ENCODE measurements at places on chromosomes 7 and 10.

- DNase-seq = no peak
These were observed 712.1 kb upstream of the NRP1 start for GRCh38 chr10:34046506-34047034.

DNA sequence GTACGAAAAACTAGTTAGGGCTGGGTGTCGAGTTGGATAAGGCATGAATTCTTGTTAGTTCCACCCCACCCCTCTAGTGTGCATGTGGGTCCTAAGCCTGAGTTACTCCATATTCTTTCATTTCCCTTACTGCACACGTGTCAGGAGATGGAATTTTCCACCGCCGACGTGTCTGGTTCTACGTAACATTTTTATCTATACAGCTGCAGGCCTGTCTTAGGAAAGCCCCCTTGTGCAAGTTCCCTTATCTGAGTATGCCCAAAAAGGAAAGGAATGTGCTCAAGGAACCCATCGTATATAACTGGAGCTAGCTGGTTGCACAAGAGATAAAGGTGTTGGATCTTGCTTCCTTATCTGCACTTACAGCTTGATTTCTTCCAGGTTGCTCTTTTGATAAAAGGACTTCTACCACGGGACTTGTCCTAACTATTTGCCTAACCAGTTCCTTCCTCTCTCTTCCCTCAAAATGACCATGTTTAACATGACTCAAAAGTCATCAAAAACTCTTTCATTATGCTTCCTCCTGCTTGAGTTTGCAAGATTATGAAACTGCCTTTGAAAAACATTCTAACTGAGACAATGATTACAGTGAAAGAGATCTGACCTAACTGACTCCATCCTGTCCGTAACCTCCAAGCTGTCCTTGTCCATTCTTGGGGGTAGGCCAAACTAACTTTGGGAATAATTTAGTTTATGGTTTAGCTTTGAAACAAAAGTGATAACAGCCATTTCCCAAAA is 181.4 kb downstream of the AKR1D1 start:
- no peak for DNase-seq

DNA sequence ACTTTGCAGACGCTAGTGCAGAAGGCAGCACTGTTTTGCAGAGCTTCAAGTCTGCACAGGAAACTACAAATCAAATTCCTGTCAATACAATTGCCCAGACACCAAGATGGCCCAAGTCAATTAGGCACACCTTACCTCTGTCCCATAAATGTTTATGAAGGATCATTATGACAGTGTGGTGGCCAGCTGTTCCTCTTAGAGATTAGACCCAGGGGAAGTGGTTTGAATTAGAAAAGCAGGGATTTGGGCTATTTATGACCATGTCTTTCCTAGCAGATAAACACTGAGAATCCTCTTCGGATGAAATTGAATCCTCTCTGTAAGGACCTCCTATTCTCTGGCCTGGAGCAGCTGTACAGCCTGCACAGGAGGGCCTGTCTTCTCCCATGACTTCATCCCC is 9.9 kb upstream of the NEUROG3 start:
- no peak for DNase-seq

- no peak for DNase-seq
These were observed 78.3 kb downstream of the ST8SIA6 start for GRCh38 chr10:17375936-17376584.

DNA sequence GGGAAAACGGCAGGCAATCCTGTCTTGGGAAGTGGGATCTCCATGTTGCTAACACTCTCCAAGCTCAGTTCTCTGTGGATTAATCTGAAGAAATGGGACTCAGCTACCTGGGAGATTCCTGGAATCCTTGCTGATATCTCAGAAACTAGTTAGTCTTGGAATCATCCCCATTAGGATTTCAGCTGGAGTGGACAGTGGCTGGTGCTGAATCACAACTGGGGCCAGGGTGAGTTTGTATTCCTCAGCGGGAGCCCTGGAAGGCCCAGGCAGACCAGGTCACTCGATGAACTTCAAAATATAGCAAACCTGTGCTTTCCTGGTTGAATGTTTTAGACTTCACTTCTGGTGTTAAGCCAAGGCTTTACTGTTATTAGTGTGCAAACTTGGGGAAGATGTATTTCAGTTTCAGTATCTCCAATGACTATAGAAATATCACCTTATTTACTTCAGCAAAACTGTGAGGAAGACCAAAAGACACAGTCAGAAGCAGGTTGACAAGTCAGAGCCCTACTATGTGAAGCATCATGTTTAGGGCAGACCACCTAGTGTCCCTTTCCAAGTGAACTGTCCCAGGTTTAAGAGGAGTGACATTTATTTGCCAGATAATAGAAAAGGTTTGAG is 126.1 kb downstream of the AOAH start:
- no peak for DNase-seq

DNA sequence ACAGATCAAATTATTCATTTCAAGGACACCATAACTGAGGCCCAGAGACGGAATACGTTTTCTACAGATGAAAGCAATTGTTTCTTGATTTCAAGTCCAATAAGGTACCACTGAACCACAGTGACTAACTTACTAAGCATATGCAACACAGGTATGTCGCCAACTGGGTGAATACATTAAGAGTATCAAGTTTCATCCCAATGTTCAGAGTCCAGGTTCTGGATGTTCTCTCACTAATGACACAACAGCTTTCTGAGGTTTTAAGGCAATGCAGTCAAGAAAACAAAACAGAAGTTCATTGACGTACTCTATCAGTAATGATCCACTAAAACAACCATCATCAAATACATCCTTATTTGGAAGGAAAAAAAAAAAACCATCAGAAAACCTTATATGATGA is 35.8 kb downstream of the NSUN6 start:
- DNase-seq = no peak

- no peak for DNase-seq
These were observed 197.3 kb upstream of the PPP2R2D start for GRCh38 chr10:131703541-131703940.

GRCh38 chr10:90318659-90319058 is 539.2 kb downstream of the HTR7 start:
- no peak for DNase-seq

GRCh38 chr7:149161241-149161848 is 14.1 kb downstream of the ZNF398 start:
- DNase-seq = no peak

- DNase-seq = no peak
These were observed 40.2 kb downstream of the SND1 start for GRCh38 chr7:127692200-127692599.

DNA sequence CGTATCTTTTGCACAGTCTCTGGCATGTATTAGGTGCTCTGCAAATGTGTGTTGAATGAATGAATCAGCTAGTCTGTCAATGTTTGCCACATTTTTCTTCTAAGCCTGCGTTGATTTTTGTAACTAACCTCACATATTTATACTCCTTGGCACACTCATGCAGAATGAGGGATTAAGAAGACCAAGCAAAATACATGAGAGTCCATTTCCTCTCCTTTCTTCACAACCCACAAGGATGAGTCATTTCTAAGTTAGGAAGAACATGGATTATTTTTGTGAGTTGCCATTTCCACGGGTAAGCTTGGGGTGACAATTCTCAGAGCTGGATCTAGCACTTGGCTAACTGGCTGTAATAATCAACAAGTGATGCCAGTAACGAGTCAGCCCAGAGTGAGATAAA is 158.8 kb downstream of the TWIST1 start:
- no peak for DNase-seq

DNA sequence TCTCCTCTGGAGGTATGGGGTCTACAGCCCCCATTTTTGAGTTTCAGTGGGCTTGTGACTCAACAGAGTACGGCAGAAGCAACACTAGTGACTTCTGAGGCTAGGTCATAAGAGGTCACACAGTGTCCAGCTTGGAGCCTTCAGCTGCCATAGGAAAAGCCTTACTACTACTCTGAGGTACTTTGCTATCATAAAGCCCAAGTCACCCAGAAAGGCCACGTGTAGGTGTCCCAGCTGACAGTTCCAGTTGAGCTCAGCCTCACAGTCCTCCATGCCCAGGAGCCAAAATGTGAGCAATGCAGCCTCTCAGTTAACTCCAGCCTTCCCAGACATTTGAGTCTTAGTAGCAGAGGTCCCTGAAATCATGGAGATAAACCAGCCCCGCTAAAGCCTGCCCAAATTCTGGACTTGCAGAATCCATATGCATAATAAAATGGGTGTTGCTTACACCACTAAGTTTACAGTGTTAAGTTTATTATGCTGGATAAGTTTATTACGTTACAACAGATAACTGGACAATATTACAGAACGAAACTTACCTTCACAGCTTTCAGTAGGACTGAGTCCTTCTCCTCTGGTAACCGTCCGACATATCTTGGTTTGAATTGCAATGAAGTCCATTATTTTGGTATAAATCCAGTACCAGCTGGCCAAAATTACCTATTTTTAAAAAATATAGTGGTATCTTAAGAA is 181.1 kb downstream of the AVL9 start:
- no peak for DNase-seq

DNA sequence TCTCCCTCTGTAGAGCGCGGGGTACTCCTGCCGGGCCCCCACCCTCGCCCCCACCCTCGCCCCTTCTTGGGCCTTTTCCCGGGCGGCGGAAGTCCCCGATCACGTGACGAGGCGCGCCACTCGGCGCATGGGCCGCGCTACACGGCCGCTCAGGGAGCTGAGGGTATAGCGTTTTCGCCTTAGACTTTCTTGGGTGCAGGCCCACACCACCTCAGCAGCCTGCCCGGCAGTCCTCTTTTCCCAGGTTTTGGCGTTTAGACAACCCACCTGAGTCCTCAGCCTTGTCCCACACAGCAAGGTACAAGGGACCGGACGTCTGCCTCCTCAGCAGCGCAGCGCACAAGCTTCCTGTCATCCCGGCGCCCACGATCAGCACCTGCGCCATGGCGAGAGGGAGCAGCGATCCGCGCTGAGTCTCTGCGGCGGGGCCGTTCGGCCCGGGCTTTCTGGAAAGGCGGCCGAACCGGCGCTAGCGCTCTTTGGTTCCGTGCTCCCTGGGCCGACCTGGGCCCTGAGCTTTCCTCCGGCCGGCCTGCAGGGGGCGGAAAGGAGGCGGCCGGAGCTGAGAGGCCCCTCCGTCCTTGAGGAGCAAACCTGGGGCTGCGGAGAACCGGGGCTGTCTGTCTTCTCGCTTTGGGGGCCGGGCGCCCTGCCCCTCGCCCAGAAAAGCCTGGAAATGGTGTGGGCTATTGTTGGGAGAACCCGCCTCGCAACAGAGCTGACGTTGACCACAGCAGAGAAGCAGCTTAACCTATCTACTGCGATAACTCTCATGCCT is at the start of gene RNLS:
TSS of gene RNLS (minus strand) at position 513 of the 778 bp plus-strand sequence.
- DNase-seq = peak; percentile 84

GRCh38 chr7:25391295-25391861 is 163.1 kb upstream of the NPVF start:
- DNase-seq = peak; percentile 43

DNA sequence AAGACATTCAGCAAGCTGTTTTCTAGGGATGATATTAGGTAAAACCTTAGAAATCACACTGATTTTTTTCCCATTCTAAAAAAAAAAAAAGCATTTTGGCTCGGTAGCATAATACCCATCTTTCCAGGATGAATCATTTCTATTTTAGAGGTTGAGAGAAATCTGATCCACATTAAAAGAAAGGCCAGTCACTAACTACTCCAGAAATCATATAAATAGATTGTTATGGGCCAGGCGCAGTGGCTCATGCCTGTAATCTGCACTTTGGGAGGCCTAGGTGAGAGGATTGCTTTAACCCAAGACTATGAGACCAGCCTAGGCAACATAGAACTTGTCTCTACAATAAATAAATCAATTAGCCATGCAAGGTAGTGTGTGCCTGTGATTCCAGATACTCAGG is 164.3 kb downstream of the BAMBI start:
- no peak for DNase-seq

DNA sequence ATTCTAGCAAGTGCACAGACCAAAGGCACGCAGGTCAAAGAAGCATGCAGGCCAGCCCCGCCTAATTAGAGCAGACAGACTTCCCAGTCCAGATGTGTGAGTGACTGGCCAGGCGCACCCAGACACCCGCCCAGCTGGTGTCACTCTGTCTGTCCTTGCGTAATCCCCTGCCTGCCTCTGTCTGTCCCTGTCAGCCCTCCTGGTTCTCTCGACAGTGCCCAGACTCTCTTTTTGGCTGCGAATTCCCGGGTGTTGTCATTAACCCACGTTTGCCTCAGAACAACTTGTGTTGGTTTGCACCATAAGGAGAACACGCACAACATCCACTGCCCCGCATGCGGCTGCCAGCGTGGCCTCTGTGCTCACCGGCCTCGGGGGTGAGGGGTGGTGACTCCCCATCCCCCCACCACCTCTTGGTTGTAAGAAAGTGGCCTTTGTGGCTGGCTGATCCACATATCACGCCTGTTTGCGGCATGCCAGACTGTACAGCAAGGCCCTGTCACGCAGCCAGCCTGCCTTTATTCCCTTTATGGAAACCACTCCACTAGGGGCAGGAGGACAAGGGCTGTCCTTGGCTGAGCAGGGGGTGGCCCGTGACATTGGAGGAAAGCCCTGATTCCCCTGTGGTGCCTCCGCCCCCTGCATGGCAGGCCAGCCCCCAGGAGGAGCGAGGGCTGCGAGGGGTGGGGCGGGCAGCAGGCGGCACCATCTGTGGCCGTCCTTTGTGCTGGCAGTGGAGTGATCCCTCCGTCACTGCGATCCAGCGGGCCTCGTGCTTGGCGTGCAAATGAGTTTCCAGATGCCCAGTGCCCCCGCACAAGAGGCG is 72.8 kb upstream of the PPIF start:
- peak; percentile 95 for DNase-seq

DNA sequence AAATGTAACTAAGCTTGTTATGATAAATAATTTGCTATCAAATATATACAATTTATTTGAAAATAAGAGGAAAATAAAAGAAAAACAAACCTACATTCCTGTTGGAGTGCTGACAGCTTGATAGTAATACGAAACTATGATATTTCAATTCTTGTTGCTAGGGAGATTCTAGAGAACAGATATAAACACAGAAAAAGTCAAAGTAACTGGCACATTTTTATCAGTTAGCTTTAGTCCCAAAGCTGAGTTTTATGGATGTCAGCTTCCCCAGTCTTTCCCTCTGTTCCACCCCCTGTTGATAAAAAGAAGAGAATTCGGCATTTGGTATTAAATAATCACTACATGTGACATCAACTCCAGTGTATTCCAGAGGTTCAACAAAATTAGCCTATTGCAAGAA is 1134.0 kb downstream of the XPNPEP1 start:
- DNase-seq = no peak

DNA sequence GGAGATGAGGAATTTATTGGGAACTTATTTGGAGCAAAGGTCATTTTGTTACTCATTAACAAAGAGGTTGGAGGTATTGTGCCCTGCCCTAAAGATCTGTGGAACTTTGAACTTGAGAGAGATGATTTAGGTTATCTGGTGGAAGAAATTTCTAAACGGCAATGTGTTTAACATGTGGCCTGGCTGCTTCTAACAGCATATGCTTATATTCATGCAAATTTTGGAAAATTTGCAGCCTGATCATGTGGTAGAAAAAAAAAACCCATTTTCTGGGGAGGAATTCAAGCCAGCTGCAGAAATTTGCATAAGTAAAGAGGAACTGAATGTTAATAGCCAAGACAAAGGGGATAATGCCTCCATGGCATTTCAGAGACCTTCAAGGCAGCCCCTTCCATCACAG is 10.7 kb upstream of the PANK1 start:
- no peak for DNase-seq

GRCh38 chr7:140358412-140359051 is 39.8 kb downstream of the SLC37A3 start:
- DNase-seq = no peak

- DNase-seq = no peak
These were observed 98.7 kb downstream of the SVOPL start for GRCh38 chr7:138602451-138602850.
